ENCODE measurements at places on chromosomes 1 and 21.

GRCh38 chr1:117892512-117892911 is 36.9 kb downstream of the GDAP2 start:
- no peak for DNase-seq

DNA sequence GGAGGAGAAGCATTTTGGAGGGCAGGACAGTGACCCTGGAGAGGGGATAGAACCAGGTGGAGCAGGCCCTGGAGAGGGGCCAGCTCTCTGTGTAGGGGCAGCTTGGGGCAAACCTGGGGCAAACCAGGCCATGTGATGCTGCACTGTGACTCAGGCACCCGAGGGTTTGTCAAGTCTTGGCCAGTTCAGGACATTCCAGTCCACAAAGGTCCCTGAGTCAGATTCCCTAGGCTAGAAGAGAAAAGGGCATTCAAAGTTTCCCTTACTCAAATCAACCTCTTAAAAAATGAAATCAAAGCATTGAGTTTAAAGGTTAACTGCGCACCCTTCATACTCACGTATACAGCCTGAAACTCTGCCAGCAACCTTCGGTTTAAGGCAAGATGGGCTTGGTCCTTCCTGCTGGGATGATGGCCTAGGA is 25.2 kb upstream of the PLA2G2C start:
- DNase-seq: no peak

DNA sequence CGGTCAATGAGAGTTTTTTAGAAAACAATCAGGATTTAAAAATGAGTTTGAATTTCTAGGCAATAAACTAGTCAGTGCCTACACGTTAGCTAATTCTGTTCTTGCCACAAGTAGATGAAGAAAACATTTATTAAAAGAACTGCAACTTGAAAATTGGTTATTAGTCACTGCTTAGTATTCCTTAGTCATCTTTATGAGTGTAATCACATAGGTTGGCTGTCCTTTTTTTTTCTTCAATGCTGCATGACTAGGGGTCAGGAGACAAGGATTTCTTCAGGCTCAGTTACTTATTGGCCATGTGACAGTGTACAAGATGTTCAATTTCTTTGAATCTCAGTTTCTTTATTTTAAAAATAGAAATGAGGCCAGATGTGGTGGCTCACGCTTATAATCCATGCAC is 17.1 kb downstream of the SOAT1 start:
- DNase-seq: no peak

DNA sequence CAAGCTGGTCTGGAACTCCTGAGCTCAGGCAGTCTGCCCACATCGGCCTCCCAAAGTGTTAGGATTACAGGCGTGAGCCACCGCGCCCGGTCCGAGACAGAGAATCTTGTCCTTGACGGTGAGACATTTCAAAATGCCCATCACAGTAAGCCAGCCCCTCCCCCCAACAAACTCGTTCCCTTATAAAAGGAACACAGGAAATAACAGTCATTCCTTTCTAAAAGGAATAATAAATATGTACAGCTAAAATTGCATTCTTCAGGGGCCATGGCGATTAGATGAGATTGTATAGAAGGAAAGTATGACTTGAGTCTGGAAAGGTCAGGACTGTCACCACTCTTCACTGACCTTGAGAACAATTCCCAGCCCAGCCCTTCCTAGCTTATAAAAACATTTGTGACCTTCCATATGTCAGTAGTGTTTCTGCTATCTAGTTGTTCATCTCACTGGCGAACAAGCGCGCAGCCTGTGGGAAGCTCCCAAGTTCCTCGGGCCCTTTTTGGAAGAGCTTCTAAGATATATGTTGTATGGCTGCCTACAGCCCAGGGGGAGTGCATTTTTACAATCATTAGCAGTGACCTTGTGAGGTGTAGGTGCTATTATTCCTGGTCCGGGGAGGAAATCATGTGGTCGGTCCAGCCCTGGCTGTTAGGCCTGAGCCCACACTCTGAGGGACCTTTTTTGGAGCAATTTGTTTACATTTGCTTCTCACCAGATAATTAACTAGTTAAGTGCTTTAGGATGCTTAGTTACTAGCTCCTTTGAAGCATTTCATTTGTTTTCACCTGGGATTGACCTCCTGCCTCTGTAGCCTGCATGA is 8.7 kb downstream of the SZRD1 start:
- no peak for DNase-seq

DNA sequence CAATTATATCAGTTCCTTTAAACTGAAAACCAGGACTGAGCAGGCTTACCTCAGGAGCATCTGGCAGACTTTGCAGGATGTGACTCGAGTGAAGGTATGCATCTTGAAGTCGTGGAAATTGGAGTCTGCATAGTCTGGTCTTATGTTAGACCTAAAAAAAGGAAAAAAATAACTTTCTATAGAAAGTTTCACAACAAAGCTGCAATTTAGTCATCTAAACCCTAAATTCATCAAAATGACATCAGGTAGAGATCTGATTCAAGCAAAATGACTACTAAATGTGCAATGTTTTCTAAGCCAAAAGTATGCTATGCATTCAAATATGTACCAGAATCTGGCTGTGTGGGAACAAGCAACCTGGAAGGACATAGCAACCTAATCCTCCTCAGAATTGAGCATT is 260.1 kb downstream of the VAV3 start:
- no peak for DNase-seq

DNA sequence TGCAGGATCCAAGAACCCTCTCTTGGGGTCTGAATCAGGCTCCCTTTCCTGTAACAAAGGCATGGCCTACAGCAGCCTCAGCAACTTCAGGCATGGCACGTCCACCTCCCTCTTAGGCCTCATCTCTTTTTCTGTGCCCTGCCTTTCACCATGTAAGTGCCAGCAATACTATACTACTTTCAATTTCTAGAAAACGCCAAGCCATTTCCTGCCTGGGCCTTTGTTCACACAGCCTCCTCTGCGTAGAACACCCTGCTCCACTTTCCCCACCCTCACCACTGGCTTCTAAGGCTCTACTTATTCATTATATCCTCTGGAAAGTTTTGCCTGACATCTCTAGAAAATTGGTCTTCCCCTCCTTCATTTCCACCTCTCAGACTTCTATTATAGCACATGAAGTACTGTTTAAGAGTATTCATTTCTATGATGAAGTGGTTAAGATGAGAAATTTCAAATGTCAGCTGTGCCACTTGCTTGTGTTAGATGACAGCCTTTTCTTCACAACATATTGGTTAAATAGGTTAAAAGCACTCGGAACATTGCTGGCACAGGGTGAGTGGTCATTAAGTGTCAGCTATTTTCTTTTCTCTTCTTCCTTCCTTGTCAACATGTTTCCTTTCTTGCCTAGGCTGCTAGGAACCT is 41.6 kb upstream of the VWA5B1 start:
- DNase-seq: no peak

GRCh38 chr1:67019600-67020136 is 34.3 kb downstream of the SLC35D1 start:
- no peak for DNase-seq

- DNase-seq: no peak
Measured at GRCh38 chr1:209670441-209671082, 4.7 kb upstream of the G0S2 start.

DNA sequence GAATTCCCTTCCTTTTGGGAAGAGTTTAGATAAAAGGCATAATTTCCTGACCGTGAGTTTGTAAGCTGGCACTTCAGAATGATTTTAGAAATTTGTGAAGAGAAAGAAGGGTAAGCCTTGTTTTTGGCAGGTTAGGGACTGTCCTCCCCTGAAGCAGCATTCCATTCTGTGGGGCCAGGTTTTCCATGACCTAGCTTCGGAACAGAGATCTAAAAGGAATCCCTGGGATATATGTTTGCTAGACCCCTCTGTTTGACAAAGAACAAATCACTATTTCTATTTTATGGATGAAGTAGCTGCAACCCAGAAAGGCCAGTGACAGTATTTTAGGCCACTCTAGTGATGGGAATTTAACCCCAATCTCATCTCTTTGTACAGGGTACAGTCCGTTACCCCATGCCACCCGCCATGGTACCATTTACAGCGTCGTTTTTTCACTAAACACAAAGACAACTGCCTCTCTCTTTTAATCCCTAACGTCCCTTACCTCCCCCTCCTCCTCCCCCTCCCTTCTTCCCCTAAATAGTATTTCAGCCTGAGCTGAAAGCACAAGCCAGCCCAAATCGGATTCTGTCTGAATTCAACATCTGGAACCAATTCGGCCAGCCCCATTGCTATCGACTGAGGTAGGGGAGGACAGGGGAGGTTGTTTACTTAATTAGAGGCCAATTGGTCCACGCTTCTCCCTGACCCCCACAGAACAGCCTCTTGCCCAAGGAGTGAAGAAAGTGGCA is 23.4 kb upstream of the IKBKE start:
- no peak for DNase-seq

- DNase-seq: no peak
Measured at GRCh38 chr1:164561472-164561871, 2.5 kb downstream of the PBX1 start.

- no peak for DNase-seq
Measured at GRCh38 chr1:47938520-47938919, 58.7 kb downstream of the TRABD2B start.

GRCh38 chr1:59523745-59524450 is 227.0 kb downstream of the FGGY start:
- no peak for DNase-seq

DNA sequence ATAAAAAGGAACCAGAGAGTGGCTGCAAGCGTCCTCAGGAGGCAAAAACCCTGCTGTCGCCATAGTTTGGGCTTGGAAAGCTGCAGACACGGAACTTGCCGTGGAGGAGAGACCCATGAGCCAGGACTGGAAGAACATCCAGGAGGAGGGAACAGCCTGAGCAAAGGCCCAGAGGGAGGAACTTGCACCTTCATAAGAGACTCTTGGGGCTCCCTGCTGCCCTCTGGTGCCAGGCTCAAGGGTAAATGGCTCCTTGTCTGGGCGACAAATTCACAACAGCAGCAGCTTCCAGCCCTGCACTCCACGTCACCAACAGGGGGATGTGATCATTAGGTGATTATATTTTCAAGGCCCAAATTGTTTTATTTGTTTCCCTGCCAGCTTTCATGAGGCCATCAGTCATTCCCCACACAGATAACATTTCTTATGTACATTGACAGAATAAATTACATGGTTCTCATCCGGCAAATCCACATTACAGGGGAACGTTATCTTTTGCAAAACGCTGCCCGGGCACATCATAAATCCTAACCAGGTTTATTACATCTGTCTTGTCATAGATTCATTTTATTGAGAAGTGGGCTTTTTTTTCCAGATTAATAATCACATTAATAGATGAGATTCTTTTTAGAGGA is 143.0 kb upstream of the GRIK3 start:
- DNase-seq: no peak

DNA sequence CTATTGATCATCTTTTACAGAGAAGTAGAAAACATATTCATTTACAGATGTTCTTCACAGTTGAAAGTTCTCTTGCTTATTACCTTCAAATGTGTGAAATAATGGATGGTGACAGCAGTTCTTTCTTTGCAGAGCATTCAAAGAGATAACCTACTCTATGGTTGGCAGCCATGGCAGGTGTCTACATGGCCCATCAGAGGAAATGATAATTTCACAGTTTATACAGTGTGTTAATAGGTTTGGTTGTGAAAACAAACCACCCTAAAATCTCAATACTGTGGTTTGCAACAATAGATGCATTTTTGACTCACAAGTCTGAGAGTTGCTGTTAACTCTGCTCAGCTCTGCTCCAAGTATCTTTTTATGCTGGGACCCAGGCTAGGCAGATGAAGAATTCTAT is 241.2 kb upstream of the SAMSN1 start:
- DNase-seq: no peak

- no peak for DNase-seq
Measured at GRCh38 chr21:14991957-14992356, 72.8 kb downstream of the NRIP1 start.

DNA sequence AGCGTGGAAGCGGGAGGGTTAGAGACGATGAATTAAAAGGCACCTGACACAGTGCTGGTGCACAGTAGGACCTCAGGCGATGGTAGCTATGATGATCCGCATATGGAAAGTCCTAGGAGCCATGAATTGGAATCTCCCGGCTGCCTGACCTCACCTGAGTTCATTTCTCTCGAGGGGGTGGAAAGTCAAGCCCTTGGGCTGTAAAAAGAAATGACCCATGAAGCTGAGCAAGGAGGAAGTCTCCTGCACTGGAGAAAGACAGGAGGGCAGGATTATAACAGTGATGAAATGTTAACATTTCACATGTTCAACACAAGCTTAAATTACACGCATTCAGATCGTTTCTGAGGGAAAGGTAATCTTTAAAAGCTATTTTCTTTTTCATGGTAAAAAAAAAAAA is 481.2 kb downstream of the MATN1 start:
- no peak for DNase-seq

DNA sequence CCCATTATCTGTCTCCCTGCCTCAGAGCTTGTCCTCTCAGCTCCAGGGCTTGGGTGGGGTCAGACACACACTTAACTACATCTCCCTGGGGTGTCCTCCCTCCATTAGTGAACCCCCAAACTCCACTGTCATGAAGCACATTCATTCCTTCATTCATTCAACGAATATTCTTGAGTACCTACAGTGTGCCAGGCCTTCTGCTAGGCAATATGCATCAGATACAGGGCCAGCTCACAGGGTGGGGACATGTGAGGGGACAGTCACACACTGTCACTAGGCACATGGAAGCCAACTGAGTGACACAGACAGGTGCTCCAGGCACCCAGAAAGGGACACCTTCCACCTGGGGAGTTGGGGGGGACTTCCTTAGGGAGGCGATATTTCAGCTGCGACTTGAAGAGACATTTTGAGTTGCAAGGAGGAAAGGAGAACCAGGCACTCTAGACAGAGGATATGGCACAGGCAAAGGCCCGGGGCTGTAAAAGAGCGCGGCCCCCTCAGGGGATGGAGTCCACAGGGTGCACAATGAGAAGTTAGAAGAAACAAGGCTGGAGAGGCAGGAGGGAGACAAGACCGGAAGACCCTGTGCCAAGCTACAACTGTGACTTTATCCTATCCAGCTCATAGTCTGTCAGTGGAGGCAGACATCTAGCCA is 8.7 kb upstream of the S100A8 start:
- DNase-seq: no peak

GRCh38 chr21:43004926-43005325 is 30.6 kb downstream of the PKNOX1 start:
- no peak for DNase-seq

- no peak for DNase-seq
Measured at GRCh38 chr1:16151196-16151994, 4.5 kb downstream of the EPHA2 start.

GRCh38 chr1:29166291-29166878 is 15.3 kb downstream of the SRSF4 start:
- no peak for DNase-seq

GRCh38 chr1:40450495-40451237 is 390 bp downstream of the ZFP69B start:
- peak; percentile 31 for DNase-seq

DNA sequence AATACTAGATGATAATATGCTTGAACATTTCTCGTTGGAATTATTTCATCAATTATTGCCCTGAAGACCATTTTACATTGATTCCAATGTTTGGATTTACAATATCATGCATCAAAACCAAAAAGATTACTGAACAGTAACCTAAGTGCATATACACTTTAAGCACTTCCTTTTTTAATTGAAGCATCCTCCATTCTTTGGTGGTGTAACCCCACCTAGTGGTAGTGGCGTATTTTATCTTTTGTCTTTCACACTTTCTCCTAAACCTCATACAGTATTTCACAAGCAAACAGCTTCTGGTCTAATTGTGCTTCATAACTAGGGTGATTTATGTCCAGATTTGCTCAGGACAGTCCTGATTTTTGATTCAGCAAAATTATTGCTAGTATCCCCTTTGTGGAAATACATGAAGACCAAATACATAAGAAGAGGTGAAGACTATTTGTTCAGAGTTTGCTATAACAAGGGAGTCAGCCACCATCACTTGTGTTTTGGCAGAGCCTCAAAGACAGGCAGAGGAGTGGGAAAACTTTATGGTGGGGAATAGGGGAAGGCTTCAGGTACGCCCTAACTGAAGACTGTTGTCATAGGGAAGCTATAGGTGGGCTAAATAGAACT is 3.4 kb upstream of the NVL start:
- DNase-seq: no peak
